ENCODE measurements at places on chromosomes 13 and 19.

DNA sequence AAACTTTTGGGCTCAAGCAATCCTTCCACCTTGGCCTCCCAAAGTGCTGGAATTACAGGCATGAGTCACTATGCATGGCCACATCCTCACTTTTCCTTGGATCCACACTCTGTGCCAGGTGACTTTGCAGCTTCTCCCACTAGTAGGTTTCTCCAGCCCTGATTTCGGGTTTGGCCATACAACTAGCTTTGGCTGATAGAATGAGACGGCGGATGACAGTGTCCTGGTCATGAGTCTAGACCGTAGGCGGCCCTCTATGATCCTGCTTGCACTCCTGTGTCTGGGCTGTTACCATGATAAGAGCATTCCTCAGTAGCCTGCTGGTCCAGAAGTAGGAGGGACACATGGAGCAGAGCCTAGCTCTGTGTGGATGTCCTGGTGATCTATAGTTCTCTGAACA is 112.5 kb upstream of the KL start:
- DNase-seq, result no peak

GRCh38 chr19:38402623-38402966 is 298 bp upstream of the FAM98C start:
- no peak for DNase-seq

GRCh38 chr13:63285426-63285825 is 1869.8 kb upstream of the PCDH20 start:
- DNase-seq, result no peak

GRCh38 chr13:51223560-51224270 is 1.5 kb downstream of the FAM124A start:
- DNase-seq, result no peak

GRCh38 chr13:40126306-40127085 is 471.0 kb downstream of the COG6 start:
- DNase-seq, result no peak

DNA sequence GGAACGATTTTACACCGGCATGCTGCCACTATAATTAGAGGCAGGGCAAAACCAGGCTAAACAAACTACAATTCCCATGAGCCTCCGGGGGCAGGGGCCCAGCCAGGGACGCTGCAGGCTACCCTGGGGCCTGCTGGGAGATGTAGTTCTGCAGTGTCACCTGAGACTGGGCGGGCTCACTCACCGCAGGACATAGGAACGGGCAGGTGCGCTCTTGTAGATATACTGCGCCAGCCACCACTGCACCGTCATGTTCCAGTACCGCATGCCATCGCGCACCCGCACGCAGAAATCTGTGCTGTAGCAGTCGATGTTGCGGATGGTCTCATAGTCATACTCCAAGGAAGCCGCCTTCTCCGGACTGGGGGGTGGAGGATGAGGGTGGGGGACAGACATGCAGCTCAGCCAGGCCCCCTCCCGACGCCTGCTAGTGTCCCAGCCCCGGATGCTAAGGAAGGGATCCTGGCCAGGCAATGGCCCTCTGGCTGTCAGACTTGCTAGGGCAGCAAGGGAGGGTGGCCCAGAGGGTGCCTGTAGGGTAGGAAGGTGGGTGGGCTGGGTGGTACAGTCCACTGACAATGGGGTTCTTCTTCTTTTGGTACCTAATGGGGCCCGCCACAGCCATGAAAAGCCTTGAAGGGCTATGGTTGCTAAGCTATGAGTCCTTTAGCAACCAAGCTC is 5.8 kb upstream of the TMC4 start:
- no peak for DNase-seq

DNA sequence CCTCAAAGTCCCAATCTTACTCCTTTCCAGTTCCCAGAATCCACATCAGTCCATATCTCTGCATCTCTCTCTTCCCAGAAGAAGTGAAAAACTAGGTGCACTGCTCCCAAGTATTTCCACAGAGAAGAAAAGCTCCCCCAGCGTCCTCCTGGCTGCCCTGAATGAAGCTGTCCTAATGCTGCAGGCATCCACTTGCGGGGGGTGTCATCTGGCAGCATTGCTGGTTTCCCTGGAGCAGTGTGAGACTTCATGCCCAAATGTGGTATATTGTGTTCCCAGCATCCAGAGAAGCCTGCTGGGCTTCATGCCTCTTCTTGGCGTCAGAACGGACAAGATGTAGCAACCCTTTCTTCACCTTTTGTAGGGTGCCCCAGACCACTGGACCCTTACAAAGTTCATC is 32.9 kb upstream of the ARHGEF7 start:
- no peak for DNase-seq

DNA sequence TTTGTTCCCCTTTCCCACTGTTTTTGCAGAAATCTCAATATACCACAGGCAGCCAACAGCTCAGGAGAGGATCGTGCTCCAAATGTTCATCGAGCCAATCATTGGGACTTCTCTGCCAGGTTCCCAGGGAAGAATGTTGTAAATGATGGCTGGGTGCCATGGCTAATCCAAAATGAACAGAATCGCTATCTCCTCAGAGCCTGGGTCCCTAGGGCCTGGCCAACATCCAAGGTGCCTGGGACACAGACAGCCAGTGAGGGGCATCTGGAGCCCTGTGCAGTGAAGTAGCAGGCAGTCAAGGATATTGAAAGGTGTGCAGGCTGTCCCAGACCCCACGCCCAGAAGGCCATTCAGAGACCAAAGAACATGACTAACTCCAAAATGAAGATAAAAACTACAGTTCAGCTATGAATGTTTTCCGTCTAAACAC is 37.8 kb downstream of the BRD4 start:
- no peak for DNase-seq

GRCh38 chr13:78603240-78603957 is at the start of gene POU4F1:
POU4F1 (minus strand) TSS chr13:78603552; CDS start chr13:78603326, 226 bp downstream.
- peak; percentile 56 for DNase-seq

GRCh38 chr19:5436106-5436947 is 18.9 kb upstream of the ZNRF4 start:
- DNase-seq, result peak; percentile 97

- DNase-seq, result no peak
These were observed 5.0 kb downstream of the RNF225 start for GRCh38 chr19:58400316-58400915.

DNA sequence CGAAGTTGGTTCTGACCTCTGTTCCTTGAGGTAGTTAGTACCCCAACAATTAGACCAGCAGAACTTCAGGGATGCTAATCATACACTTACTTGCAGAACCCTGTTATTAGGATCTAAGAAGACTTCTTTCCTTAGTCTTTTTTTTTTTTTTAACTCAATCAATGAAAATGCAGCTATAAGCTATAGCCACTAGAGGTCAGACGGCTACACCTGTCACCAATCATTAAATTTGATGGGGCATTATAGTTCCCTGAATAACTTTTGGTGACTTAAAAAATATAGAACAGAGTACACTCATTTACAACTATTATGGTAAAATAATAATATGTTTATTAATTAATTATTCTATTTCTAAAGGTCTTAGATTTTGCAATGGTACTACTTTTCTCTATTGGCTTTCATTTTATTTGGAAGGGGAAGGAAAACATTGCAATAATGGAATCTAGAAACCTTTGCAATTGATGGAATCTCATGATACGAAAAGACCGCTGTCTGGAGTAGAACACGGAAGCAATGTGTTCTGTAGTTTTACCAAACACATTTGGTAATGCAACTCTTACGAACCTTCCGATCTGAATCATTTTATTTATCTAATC is 483.2 kb downstream of the DIAPH3 start:
- no peak for DNase-seq

DNA sequence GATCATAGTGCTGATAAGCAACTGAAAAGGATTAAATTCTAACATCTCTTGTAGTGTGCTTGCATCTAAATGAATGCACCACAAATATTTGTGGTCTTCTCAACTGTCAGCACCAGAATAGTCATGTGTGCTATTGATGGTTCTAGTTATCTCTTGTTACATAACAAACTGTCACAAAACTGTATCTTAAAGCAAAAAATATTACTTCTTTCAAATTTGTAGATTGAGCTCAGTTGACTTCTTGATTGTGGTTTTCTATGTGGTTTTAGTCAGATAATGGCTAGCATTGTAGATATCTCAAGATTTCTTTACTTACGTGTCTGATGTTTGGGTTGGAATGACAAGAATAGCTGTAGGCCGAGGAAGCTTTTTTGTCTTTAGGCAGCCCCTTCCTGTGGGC is 431.3 kb downstream of the SLITRK6 start:
- no peak for DNase-seq

GRCh38 chr13:24250376-24251057 is 58.9 kb upstream of the C1QTNF9 start:
- DNase-seq, result no peak

- no peak for DNase-seq
These were observed 276.3 kb upstream of the PRR20A start for GRCh38 chr13:56864451-56864850.

DNA sequence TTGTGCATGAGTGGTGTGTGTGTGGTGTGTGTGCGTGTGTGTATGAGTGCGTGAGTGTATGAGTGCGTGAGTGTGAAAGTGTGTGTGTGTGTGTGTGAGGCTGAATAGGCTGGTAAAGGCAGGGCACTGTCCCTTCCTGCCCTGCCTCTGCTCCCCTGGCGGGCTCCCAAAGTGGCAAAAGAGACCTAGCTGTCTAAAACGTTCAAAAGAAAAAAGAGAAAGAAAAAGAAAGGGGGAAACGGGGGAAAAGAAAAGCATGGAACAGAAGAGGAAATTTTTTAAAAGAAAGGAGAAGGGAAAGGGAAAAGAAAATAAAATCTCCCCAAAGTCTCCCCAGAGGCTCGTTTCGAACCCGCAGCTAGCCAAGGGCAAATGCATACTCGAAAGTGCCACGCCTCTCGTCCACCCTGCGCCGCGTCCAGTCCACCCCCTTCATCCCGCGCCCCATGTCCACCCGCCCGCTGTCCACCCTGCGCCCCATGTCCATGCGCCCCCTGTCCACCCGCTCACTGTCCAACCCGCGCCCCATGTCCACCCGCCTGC is 37.0 kb upstream of the FLT1 start:
- peak; percentile 46 for DNase-seq

DNA sequence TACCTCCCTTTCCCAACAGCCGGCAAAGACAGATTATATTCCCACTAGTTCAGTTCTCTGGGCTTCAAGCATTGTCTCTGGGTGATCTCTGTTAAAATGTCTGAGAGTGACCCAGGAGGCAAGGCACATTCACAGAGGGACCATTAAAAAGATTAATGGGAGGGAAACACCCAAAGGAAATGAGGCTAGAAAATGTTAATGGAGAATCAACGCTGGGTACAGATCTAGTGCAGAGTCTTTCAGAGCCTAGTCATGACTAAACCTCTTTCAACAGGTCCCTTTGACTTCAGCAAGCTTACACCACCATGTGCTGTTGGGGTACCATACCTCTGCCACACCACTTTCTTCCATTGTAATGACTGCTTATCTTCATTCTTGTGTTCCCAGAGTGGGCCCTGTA is 358.6 kb downstream of the DCT start:
- DNase-seq, result no peak

DNA sequence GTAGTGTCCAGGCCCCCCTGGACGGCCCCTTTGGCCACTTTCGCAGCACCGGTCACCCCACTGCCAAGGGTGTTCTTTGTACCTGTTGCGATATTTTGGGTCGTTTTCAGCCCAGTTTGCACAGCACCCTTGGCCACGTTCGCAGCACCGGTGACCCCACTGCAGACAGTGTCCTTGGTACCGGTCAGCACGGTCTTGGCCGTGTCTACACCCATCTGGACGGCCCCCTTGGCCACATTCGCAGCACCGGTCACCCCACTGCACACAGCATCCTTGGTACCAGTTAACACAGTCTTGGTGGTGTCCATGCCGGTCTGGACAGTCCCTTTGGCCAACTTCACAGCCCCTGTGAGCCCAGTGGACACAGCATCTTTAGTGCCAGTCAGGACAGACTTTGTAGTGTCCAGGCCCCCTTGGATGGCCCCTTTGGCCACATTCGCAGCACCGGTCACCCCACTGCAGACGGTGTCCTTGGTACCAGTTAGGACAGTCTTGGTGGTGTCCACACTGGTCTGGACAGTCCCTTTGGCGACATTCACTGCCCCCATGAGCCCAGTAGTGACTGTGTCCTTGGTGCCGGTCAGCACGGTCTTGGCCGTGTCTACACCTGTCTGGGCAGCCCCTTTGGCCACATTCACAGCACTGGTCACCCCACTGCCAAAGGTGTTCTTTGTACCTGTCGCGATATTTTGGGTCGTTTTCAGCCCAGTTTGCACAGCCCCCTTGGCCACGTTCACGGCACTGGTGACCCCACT is 6.8 kb downstream of the PLIN4 start:
- no peak for DNase-seq

DNA sequence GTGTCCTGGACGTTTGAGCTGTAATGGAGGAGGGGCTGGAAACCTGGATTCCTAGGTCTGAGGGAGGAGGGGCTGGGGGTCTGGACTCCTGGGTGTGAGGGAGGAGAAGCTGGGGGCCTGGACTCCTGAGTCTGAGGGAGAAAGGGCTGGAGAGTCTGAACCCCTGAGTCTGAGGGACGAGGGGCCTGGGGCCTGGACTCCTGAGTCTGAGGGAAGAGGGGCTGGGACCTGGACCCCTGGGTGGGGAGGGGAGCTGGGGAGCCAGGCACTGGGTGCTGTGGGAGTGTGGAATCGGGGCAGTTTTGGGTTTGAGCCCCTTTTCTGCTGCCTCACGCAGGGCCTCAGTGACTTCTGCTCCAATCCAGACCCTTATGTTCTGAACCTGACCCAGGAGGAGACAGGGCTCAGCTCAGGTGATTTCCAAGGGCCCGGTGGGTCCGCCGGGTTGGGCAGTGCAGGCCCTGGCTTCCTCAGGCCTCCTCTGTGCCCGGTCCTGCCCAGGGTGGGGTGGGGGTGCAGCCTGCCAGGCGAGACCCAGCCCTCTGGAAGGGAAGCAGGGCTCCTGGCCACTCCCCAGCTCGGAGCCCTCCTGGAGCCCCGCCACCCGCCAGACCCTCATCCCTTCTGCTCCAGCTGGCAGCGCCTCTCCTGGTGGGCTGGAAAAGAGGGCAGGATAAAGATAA is 14.4 kb downstream of the TTYH1 start:
- DNase-seq, result no peak

DNA sequence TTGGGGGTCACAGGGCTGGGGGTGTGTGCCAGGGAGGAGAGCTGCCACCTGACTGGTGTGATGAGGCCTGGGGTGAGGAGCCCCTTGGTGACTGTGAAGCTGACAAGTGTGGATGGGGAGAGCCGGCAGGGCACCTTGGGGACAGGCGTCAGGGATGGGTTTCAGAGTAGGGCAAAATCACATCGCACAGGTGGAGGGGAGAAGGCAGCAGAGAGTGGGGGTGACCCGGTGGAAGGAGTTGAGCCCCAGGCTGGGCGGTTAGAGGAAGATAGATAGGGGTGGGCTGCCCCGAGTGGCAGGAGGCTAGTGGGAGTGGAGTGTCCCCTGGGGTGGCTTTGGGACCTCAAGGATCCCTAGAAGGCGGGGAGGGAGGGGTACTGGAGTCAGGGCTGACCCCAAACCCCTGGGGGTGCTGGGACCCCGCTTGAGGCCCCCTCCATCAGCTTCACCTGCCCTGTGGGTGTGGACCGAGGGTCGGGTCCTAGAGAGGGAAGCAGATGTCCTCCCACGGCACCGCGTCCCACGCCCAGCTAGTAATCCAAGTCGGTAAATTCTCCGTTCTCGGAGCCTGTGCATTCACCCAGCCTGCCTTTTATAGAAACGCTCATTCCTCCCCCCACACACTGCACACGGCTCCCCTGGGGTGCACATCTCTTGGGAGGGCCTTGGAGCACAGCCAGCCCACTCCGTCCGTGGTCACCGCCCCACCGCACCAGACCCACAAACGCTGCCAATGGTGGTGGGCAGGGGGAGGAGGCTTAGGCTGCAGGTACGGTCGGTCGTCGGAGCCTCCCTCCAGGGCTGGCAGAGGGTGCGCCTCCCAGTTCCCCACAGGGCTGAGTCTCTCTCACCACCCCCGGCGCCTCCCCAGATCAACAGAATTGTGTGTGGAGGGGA is 2.4 kb downstream of the CTXN1 start:
- DNase-seq, result no peak

All from AG08396 (cell line).